Testis (tissue), 5 donors: ENCODE measurements at places on chromosomes 1 and 21. TPM values are rescaled to one million over a fixed set of nuclear protein-coding genes. Genes with fewer than 3 reads are reported as not detected.

Gene SHE
- total RNA-seq, result 53.7 TPM

Gene DISP1
- total RNA-seq, result 50.6 TPM

Gene ESRRG
- total RNA-seq, result 0.93 TPM

Gene TMIGD3
- total RNA-seq, result 63.6 TPM

Gene S100A11
- 86.9 TPM for total RNA-seq

Gene OR6K3
- total RNA-seq, result 0.19 TPM
